ENCODE measurements at places on chromosomes 7 and 10.

DNA sequence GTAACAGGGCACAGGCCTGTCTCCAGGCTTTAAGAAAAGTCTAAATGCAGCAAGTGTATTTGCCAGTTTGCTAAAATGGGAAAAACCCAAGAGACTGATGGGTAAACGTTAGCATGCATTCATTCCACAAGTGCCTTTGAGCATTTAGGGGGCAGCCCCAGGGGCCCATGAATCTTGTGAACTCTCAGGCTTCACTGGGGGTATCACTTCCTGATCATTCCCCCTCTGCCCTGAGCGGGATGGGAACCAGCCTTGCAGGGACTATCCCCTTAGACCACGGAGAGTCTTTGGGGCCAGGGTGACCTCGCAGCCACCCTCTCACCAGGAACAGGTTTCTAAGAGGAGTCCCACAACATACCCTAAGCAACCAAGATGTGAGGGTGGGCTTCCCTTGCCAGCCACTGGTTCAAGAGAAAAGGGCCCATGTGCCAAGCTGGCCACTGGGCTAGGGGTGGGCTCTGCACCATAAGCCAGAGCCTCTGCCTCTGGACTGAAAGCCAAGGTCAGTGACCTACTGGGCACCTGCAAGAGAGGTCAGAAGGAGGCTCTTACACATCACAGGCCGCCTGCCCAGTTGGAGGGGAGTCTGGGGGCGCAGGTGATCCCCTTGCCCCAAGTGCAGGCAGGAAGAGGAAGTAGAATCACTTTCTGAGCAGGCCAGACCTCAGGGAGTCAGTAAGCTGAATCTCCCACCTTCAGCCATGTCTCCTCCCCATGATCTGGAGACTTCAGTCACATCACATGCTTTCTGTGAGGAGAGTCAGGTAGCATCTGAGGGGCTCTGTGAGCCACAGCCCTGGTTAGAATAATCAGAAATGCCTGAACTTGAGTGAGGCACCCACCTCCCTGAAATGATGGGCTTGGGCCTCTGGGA lies 75.0 kb downstream of the C10orf105 start:
- peaks cover 3% of the 10 kb centered on the region for H3K4me1 ChIP-seq
- no peaks in the 10 kb centered on the region for H3K36me3 ChIP-seq
- no peak for DNase-seq
- peaks cover 16% of the 10 kb centered on the region for H3K27me3 ChIP-seq

DNA sequence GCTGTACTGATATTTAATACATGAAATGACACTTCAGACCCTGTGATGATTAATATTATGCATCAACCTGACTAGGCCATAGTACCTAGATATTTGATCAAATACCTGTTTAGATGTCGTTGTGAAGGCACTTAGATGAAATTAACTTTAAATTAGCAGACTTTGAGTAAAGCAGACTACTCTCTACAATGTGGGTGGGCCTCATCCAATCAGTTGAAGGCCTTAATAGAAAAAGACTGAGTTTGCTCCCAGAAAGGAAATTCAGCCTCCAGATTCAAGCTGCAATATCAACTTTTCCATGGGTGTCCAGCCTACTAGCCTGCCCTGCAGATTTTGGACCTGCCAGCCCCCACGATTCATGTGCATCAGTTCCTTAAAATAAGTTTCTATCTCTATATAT lies 68.6 kb upstream of the TMEM168 start:
- DNase-seq = no peak
- H3K36me3 ChIP-seq = peaks cover 14% of the 10 kb centered on the region
- peaks cover 2% of the 10 kb centered on the region for H3K4me1 ChIP-seq

DNA sequence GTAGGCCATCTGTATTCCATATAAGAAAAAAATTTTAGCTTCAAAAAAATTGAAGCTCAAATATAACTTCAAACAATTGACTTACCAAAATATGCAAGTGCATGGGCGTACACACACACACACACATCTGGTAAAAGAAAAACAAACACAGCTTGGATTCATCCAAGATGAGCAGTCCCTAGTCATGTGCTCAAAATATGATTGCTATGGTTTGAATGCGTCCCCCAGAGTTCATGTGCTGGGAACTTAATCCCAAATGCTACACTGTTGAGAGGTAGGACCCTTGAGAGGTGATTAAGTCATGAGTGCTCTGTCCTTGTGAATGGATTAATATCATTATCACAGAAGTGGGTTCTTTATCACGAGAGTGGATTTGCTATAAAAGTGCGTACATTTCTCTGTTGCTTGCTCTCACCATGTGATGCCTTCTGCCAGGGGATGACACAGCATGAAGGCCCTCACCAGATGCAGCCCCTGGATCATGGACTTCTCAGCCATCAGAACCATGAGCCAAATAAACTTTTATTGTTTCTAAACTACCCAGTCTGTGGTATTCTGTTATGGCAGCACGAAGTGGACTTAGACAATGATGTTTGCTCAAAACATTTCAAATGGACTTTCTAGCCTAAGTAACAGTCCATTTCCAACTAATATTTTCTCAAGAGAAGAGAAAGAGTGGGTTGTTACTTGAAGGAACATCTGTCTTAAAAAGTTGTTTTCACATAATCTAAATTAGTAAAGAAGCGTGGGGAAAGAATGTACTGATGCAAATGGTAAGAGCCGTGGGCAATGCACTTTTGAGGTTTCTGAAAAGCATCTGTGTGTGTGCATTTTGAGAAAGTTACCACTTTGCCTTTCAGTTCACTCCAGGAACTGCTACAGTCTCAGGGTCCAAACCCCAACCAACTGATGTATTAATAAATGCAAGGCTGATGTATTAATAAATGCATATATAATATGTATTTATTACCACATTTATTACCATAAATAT lies 15.1 kb upstream of the SVIL start:
- H3K4me3 ChIP-seq = no peak overlapping the region
- peaks cover 32% of the 10 kb centered on the region for H3K4me1 ChIP-seq
- no peak for DNase-seq
- H3K27ac ChIP-seq = peak overlapping the region; percentile 86
- H3K27me3 ChIP-seq = no peaks in the 10 kb centered on the region

DNA sequence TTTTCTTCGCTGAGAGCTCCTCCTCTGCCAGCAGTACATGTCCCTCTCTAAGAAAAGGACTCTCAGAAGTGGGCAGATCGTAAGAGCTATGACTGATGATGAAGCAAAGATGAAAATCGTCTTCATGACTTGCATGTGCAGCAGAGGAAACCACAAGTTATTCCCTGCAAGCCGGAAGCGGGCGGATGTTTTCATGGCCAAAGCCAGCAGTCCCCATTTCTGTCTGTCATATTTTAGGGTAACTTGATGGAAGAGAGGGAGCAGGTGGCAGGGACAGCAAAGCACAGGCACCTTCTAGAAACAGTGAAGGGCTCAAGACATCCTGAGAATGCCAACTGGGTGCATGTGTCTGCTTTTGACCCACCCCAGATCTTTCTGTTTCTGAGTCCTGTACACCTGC lies 19.9 kb downstream of the KLF6 start:
- no peak for DNase-seq
- no peaks in the 10 kb centered on the region for H3K27me3 ChIP-seq
- peaks cover 6% of the 10 kb centered on the region for H3K36me3 ChIP-seq
- H3K4me3 ChIP-seq = peak overlapping the region; percentile 76
- H3K4me1 ChIP-seq = peaks cover 62% of the 10 kb centered on the region
- peak overlapping the region; percentile 91 for H3K27ac ChIP-seq

GRCh38 chr10:1364151-1364910 lies 308.1 kb downstream of the WDR37 start:
- no peak overlapping the region for H3K27ac ChIP-seq
- H3K36me3 ChIP-seq = peaks cover 3% of the 10 kb centered on the region
- no peak for DNase-seq
- peaks cover 4% of the 10 kb centered on the region for H3K4me1 ChIP-seq

DNA sequence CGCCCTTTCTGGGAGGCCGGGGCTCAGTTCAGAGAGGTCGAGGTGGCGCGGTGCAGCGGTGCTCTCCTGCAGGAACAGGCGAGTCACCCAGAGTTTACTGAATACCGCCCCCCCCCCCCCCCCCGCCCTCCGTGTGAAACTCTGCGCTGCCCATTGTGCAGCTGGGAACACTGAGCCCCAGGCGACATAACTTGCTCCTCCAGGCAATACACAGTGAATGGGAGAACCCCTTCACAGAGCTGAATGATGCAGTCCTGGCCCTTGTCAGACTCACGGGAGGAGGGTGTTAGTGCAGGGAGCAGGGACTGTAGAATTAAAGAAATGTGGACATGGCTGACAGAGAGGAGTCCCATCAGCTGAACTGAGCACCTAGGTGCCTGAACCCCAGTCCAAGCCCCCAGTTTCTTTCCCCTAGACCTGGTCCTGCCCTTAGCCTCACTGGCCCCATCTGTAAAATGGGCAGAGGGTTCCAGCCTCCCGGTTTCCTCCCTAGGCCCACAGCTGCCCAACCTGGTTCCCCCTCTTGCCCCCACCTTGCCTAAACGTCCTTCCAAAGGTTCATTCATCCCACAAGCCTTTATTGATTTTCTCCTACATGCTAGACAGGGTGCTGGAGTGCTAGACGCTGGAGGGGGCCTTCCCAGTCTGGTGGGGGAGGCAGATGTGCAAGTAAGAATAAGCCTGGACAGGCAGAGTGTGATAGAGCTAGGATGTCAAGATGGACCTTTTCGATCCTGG lies 869 bp upstream of the LOXL4 start:
- DNase-seq = no peak
- H3K4me1 ChIP-seq = no peaks in the 10 kb centered on the region
- peaks cover 33% of the 10 kb centered on the region for H3K27me3 ChIP-seq
- peaks cover 6% of the 10 kb centered on the region for H3K36me3 ChIP-seq
- peak overlapping the region; percentile 47 for H3K27ac ChIP-seq

GRCh38 chr10:75331081-75331480 lies 70.5 kb downstream of the ZNF503 start:
- peaks cover 30% of the 10 kb centered on the region for H3K27me3 ChIP-seq
- no peak for DNase-seq
- H3K4me3 ChIP-seq = no peak overlapping the region
- H3K36me3 ChIP-seq = no peaks in the 10 kb centered on the region
- H3K27ac ChIP-seq = no peak overlapping the region

GRCh38 chr10:116029826-116030225 lies 243.2 kb downstream of the GFRA1 start:
- H3K4me1 ChIP-seq = no peaks in the 10 kb centered on the region
- no peaks in the 10 kb centered on the region for H3K27me3 ChIP-seq
- H3K36me3 ChIP-seq = peaks cover 3% of the 10 kb centered on the region
- H3K4me3 ChIP-seq = no peak overlapping the region

- H3K4me3 ChIP-seq = no peak overlapping the region
- no peak overlapping the region for H3K27ac ChIP-seq
- no peaks in the 10 kb centered on the region for H3K27me3 ChIP-seq
- peaks cover 6% of the 10 kb centered on the region for H3K36me3 ChIP-seq
- no peaks in the 10 kb centered on the region for H3K4me1 ChIP-seq
Observed at GRCh38 chr10:369221-369683, 234.0 kb downstream of the ZMYND11 start.

DNA sequence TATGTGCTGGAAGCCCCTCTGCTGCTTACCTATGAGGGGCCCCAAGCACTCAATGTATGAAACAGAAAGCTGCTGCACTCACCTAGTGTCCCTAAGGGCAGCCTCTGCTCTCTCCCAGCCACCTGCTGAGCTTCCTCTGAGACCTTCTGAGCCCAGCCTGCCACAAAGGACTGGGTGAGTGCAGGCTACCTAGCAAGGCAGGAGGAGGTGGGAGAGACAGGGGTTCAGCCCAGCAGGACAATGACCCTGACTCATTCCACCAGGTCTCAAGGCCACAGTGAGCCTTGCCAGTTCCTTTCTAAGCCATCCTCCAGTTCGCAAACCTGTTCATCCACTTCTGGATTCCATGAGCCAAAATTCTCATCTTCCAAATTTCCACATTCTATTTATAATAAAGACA lies 16.3 kb downstream of the VOPP1 start:
- H3K4me1 ChIP-seq = peaks cover 80% of the 10 kb centered on the region
- peaks cover 21% of the 10 kb centered on the region for H3K36me3 ChIP-seq
- DNase-seq = no peak
- no peaks in the 10 kb centered on the region for H3K27me3 ChIP-seq

DNA sequence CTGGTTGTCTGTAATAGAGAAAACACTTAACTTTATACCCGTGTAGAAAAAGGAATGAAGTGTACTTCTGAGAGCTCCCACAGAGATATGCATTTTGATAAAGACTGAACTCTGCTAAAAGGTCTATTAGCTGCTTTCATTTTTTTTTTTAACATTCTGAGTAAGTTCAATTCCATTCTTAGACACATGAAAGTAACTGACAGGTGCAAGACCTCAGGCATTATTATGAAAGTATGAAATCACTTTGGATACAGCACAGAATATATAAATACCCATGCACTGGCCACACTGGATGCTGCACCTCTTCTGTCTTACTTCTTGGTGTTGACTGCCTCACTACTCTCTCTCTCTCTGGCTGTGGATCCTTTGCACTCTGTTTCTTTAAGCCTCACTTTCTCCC lies 46.2 kb downstream of the VWDE start:
- H3K36me3 ChIP-seq = peaks cover 2% of the 10 kb centered on the region
- no peak for DNase-seq
- no peaks in the 10 kb centered on the region for H3K4me1 ChIP-seq

DNA sequence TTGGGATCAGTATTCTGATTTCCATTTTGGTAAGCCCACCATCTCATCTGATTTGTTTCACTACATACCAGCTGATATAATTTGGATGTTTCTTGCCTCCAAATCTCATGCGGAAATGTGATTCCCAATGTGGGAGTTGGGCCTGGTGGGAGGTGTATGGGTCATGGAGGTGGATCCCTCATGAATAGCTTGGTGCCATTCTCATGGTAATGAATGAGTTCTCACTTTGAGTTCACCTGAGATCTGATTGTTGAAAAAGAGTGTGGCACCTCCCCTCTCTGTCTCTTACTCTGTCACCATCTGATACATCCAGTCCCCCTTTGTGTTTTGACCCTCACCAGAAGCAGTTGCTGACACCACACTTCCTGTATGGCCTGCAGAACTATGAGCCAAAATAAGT lies 347.3 kb downstream of the ARL4A start:
- no peaks in the 10 kb centered on the region for H3K36me3 ChIP-seq
- DNase-seq = no peak
- no peak overlapping the region for H3K4me3 ChIP-seq
- H3K27me3 ChIP-seq = no peaks in the 10 kb centered on the region
- H3K27ac ChIP-seq = no peak overlapping the region

DNA sequence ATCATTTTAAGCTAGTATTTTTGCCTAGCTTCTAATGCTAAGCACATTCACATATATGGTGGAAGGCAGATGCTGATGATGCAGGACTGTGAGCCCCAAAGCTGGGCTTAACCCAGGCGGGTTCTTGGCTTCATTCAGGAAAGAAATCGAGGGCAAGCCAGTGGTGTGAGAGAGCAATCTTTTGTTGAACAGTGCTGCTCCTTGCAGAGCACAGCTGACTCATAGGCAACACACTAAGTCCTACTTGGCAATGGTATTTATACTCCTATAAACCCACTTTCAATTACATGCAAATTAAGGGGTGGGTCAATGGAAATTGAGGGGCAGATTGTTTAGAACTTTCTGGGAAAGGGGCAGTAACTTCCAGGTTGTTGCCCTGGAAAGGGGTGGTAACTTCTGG lies 42.0 kb upstream of the CELF2 start:
- H3K27me3 ChIP-seq = peaks cover 63% of the 10 kb centered on the region
- no peak overlapping the region for H3K27ac ChIP-seq
- no peak overlapping the region for H3K4me3 ChIP-seq
- H3K4me1 ChIP-seq = peaks cover 3% of the 10 kb centered on the region
- no peak for DNase-seq

- H3K4me3 ChIP-seq = peak overlapping the region; percentile 13
- no peak overlapping the region for H3K27ac ChIP-seq
Observed at GRCh38 chr7:87156709-87157108, 4.5 kb downstream of the DMTF1 start.

- no peaks in the 10 kb centered on the region for H3K27me3 ChIP-seq
- DNase-seq = no peak
- H3K4me3 ChIP-seq = no peak overlapping the region
- H3K36me3 ChIP-seq = peaks cover 37% of the 10 kb centered on the region
- H3K27ac ChIP-seq = peak overlapping the region; percentile 56
Observed at GRCh38 chr7:3013975-3014792, 29.5 kb downstream of the CARD11 start.

GRCh38 chr7:29598613-29599012 lies 35.0 kb downstream of the PRR15 start:
- H3K27me3 ChIP-seq = peaks cover 27% of the 10 kb centered on the region
- H3K27ac ChIP-seq = no peak overlapping the region
- DNase-seq = no peak
